Cardiac septum (tissue), 1 donor: ENCODE measurements at places on chromosomes 3 and 15. TPM values are rescaled to one million over a fixed set of nuclear protein-coding genes. Genes with fewer than 3 reads are reported as not detected.

GRCh38 chr3:58824285-58824684 lies 157.7 kb upstream of the FAM3D start:
- no peak for DNase-seq

The BCL6 gene
- 67.4 TPM for total RNA-seq

- DNase-seq: no peak
Observed at GRCh38 chr3:46466273-46466672, 1.6 kb upstream of the LTF start.

GRCh38 chr15:97470417-97470816 lies 490.1 kb upstream of the ARRDC4 start:
- DNase-seq: no peak

GRCh38 chr3:10437272-10437994 lies 68.0 kb downstream of the ATP2B2 start:
- DNase-seq: no peak

DNA sequence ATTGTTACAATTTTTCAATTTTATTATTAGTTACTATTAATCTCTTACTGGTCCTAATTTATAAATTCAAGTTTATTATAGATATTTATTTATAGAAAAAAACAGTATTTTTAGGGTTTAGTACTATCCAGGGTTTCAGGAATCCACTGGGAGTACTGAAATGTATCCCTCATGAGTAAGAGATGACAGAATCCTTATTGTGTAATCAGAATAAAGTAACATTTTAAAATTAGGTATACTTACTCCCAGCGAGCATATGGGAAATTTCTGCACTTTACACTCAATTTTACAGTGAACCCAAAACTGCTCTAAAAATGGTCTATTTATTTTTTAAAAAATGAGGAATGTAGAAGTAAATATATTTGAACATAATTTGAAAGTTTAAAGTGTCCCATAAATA lies 202.7 kb downstream of the CGGBP1 start:
- DNase-seq: no peak

DNA sequence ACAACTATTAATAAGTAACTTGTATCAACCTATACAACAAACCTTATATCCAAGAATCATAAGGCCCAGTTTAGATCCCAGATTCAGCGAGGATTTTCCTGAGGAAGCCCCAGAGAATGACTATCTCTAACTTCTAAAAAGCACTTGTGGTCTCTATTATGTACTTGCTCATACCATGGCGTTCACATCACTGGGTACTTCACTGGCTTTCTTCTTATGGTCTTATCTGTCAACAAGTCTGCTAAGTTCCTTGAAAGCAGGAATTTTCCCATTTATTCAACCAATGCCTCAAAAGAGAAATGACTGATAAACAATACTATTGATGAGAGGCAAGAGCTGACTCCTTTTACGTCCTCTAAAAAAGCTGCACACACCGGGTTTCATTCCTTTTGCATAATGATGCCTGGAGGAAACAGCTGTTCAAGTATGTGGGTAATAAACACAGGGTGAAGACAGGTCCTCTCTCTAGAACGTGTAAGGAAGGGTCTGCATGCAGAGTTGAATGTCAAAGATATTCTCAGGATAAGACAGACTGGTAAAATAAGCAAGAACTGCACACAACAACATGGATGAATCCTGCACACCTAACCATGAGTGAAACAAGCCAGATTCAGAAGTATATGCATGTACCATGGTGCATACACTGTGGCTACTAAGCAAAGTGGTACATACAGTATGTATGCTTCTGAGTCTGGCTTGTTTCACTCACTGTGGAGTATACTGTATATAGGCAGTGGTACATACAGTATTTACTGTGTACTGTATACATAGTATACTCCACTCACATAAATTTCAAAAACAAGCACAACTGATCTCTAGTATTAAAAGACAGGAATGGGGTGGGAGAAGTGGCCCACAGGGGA lies 408.7 kb downstream of the SHQ1 start:
- DNase-seq: no peak

- DNase-seq: no peak
Observed at GRCh38 chr3:49025005-49025792, 3.3 kb downstream of the NDUFAF3 start.

- DNase-seq: no peak
Observed at GRCh38 chr3:128226795-128227395, 73.6 kb downstream of the EEFSEC start.

GRCh38 chr15:32974691-32975090 lies 219.8 kb downstream of the FMN1 start:
- no peak for DNase-seq

The OIP5 gene
- total RNA-seq: not detected

The ADAMTS9 gene
- 53.6 TPM for total RNA-seq

GRCh38 chr3:187980861-187981260 lies 173.1 kb upstream of the LPP start:
- no peak for DNase-seq

GRCh38 chr3:174170248-174170647 lies 688.9 kb upstream of the NAALADL2 start:
- DNase-seq: no peak

- DNase-seq: no peak
Observed at GRCh38 chr3:194072097-194072428, 63.9 kb upstream of the HES1 start.

- DNase-seq: peak; percentile 60
Observed at GRCh38 chr15:68209272-68209671, 4.1 kb upstream of the CALML4 start.

The BRPF1 gene
- 10.6 TPM for total RNA-seq

The SERINC4 gene
- total RNA-seq: 0.43 TPM

DNA sequence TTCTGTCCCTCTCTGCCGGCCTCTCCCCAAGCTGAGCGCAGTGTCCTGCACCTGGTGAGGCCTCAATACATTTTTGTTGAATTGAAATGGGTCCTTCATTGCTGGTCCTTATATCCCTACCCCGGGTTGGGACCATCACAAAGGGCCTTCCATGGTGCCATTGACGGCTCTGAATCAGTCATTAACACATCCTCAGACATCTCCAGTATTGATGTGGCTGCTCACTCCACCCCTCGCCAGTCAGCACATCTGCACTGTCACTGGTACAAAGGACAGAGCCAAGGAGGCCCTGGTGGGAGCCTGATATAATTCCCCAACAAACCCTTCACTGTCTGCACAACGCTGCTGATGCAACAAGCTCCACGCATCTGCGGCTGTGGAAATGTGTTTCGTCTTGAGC lies 191.6 kb upstream of the TOPAZ1 start:
- DNase-seq: no peak
